Naive thymus-derived CD4-positive, alpha-beta T cell (primary cell): ENCODE measurements at places on chromosomes 12 and 14.

- no peak for DNase-seq
Measured at GRCh38 chr12:50102646-50103309, 1.0 kb upstream of the GPD1 start.

DNA sequence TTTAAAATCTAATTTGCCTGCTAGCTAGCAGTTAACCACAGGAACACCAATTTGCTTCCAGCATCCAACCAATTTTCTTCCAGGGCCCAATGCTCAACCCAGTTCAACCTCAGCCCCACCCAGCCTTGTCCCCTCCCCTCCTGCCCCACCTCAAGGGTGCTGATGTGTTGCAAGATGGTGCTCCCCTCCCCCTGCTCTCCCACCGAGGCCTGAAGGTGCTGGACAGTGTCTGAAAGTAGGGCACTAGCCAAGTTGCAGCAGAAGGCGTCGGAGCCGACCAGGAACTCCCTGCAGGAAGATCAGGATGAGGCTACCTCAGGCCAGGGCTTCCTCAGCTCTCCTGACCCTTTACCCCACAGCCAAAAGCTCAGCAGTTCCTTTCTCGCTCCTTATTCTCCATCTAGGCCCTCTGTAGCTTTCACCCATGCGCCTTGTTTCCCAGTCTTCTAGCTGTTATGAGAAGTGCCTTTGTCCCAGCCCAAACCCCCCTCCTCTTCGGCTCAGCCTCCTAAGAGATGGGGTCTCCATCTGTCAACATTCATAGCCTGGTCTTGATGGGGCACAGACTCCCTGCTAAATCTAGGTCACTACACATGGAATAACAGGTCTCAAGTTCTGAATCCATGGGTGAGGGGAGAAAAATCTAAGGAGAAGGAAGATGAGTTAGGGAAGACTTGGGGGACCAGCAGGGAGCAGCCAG, 3.6 kb downstream of the STAT6 start:
- no peak for DNase-seq

- DNase-seq: peak; percentile 76
Measured at GRCh38 chr12:105330283-105330930, at the start of gene C12orf75. Gene C12orf75 (plus strand): TSS chr12:105330691. CDS start chr12:105330892, 201 bp downstream.

DNA sequence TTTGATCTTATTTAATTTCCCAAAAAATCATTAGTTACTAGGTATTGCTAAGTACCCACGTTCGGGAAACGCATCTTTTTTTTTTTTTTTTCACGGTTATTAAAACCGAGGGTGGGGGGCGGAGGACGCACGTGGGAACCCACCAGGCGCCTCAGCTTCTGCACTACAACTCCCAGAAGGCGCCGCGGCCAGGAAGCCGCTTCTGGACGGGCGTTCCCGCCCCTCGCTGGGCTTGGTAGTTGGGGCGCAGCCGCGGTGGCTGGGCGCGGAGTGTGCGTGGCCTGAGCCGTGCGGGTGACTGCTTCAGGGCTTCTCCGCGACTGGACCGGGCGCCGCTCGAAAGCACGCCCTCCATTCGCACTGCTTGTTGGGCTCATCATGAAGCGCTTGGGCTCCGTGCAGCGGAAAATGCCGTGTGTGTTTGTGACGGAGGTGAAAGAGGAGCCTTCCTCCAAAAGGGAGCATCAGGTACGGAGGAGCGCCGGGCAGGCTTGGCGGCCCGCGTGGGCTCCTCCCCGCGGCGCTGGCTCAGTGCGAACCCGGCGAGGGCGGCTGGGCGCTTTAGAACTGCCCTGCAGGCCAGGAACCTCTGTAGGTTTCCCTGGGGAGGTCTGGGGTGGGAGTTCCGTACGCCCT, 6.2 kb upstream of the C12orf50 start:
- DNase-seq: peak; percentile 89
